ENCODE measurements at places on chromosomes 6 and 20.
A peak's percentile ranks its signal among the peaks of the same experiment; 100 is the strongest.

- DNase-seq: no peak
These were observed 108.5 kb upstream of the NHSL1 start for GRCh38 chr6:138607478-138608433.

GRCh38 chr20:18904624-18905023, 91.0 kb downstream of the SCP2D1 start:
- DNase-seq: peak; percentile 7

DNA sequence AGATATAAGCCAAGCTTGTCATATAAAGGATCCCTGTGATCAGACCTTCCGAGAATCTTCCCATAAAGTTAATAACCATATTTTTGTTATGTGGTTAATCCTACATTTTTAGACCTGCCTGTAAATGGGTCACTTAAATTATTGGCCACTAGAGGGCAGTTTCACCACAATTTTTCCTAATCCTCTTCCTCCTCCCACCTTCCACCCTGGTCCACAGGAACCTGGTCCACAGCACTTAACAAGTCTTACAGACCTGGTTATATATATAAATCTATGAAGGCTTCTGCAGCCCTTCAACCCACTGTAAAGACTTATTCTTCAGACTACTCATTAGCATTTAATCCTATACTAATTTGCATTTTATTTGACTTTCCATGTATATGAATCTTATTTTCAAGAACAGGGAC, 28.3 kb downstream of the MRS2 start:
- DNase-seq: peak; percentile 53

- DNase-seq: no peak
These were observed 44.9 kb downstream of the IRF4 start for GRCh38 chr6:436308-437036.

GRCh38 chr6:141482796-141483597, 649.7 kb upstream of the GJE1 start:
- peak; percentile 10 for DNase-seq

- no peak for DNase-seq
These were observed 196.5 kb upstream of the ZNF217 start for GRCh38 chr20:53789989-53790675.

GRCh38 chr6:136893187-136893586, 28.9 kb upstream of the SLC35D3 start:
- no peak for DNase-seq

DNA sequence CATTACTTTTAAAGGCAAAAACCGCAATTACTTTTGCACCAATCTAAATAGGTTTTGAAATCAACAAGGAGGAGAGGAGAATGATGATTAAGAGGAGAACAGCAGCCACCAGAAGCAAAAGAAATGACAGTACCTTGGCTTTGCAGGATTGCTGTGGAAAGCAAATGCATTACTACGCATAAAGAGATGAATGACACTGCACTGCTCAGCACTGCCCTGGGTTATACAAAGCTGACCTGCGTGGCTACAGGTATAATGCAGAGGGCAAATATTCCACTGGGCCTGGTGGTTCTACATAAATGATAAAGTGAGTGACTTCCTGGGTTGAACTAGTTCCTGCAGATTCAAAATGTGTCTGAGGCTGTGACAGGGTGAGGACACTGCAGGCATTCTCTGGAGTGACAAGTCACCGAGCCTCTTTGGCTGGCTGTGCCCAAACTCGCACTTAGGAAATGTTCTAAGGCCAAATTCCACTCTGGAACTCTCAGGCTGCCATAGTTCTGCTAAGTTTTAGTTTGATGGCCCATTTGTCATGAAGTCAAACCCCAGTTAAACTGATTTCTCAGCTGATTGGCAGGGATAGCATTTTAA, 78.6 kb downstream of the INSM1 start:
- no peak for DNase-seq

DNA sequence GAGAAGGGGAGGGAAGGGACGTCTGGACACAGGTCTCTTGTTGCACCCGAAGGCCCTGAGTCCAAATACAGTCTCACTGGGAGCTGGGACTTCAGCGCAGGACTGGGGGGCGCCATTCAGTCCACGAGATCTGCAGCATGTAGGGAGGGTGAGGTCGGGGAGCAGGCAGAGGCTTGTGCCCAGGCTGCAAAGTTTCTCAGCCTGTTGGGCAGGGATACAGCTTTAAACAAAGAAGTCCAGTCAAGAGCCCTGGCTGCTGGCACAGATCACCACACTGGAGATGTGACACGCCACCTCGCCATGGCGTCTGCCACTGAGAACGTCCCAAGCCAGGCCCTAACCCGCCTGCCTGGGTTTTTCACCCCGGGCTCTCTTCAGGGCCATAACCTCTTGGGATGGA, 256.6 kb downstream of the DLL1 start:
- DNase-seq: no peak

- no peak for DNase-seq
These were observed 49.9 kb upstream of the ADGRF1 start for GRCh38 chr6:47091886-47092668.

- DNase-seq: peak; percentile 13
These were observed 95.5 kb downstream of the NCR2 start for GRCh38 chr6:41430875-41431274.

DNA sequence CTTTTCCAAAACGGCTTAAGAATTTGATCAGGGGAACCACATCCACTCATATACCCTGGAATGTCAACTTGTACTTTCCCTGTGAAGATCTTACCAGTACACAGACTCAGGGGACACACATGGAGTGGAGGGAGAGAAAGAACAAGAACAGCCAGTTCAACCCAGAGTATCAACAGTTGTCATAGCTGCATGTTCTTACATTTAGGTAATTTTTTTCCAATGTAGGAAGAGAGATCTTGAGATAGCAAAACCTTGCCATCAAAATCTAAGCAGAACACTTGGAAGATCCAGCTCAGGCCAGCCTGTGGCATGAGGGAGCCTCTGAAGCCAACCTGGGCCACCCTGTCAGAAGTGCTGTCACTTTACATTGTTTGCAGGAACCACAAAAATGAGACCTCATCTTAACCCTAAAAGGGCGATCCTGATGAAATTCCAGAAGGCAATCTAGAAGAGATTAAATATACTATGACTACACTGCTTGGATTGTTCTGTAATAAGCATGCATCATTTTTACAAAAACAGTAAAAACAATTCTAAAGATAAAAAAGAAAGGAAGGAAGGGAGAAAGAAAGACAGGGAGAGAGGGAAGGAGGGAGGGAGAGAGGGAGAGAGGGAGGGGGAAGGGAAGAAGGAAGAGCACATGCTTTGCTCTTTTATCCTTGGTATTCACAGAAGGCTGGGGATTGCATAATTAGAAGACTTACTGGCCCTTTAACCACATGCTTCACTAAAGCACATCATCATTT, 124.7 kb upstream of the TCF21 start:
- no peak for DNase-seq

DNA sequence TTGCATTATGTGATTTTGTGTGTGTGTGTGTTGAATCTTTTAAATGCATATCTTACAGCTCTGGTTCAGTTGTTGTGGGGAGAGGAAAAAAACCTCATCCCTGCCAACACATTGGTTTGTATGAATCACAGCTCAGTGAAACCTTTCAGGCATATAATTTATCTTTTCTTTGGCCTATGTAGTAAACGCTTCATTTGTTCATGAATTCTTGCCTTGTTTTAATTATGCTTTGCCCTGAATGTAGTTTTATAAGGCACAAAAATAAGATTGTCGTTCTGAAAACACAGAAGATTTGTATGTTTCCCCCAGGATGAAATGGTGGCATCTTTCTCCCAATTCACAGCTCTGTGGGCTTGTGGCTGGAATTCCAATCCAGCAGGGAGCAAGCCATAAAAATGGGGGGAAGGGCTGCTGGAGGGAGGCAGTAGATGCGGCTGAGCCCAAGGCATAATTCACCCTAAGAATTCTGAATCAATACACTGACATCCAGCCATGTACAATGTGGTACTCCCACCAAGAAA, 45.1 kb downstream of the BCAS1 start:
- DNase-seq: no peak

DNA sequence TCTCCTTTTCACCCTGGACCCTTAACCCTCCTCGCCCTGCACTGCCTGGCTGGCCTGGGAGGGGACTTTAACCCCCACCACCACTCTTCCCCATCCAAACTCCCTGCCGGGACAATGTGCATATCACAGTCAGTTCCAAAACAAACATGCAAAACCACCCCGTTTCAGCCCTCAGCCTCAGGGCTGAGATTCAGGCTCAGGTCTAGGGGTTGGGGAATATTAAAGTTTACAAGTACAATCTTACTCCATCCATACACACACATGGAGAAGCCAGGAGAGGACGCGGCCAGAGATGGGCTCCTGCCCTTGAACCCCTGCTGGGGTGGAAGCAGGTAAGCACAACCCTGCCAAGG, 534 bp downstream of the KIAA1755 start:
- DNase-seq: no peak

- no peak for DNase-seq
These were observed 42.3 kb downstream of the MYLK4 start for GRCh38 chr6:2708456-2708855.

DNA sequence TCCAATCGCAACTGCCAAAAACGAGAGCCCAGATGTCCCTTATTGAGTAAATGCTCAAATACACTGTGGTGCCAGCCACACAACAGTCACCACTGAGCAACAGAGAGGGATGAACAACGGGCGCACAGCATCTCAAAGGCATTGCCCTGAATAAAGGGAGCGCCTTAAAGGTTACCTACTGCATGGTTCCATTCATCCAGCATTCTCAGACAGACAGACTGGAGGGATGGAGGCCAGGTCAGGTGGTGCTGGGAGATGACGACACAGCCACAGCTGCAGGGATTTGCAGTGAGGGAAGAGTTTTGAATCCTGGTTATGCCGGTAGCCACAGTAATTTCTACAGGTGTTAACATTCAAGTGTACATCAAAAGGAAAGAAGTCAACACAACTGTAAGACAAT, 615.5 kb upstream of the AGPAT4 start:
- no peak for DNase-seq

DNA sequence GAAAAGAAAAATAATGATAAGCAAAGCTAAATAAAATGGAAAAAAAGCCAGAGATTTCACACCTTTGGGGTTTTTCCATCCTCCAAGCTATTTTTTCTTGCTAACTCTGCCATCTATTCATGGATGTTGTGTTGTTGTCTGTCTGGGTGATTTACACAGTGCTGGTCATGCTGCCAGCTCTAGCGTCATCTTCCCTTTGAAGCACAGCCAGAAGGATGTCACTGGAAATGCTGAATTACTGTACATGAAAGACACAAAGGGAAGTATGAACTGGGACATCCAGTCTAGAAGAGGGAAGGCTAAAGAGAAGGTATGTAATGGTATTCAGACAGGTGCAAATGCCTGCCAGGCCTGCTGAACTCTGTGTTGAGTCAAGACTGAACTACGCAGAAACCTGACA, 241.9 kb upstream of the STXBP5 start:
- no peak for DNase-seq

DNA sequence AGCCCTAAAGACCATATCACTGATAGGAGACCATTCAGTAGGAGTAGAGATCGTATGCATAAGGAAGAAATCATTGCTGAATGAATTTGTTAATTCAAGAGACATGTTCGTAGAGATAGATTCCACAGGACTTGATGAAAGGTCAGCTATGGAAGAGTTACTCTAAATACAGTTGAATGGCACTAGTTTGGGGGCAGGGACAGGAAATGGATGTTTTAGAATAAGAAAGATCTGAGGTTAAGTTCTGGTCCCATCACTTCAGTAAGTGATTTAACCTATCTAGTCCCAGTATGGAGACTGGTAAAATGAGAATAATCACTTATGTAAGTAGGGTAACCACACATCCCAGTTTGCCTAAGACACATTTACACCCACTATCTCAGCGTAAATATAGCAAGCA, 2.9 kb upstream of the BFSP1 start:
- no peak for DNase-seq

GRCh38 chr20:34941226-34941625, 14.4 kb downstream of the GSS start:
- peak; percentile 74 for DNase-seq

GRCh38 chr6:124487623-124488431, 474.4 kb upstream of the RNF217 start:
- no peak for DNase-seq

DNA sequence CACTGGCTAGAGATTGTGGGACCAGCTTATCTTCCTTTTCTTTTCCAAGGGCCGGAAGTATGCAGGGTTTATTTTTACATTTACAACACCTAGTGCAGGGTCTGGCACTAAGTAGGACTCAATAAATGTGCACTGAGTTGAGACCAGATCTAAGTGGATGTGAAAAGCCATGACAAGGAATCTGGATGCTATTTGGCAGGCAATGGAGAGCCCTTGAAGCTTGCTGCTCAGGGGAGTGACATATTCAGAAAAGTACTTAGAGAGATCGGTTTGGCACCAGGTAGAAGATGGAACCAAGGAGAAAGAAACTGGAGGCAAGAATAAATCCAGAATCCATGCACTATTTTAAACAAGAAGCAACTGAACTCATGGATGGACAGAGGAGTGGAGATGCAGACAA, 815.8 kb downstream of the MAFB start:
- no peak for DNase-seq

GRCh38 chr6:108804956-108805355, 43.3 kb upstream of the ARMC2 start:
- no peak for DNase-seq

- DNase-seq: no peak
These were observed 80.6 kb upstream of the PROKR2 start for GRCh38 chr20:5397393-5397792.

- no peak for DNase-seq
These were observed 66.4 kb downstream of the PHF20 start for GRCh38 chr20:35838205-35838604.

DNA sequence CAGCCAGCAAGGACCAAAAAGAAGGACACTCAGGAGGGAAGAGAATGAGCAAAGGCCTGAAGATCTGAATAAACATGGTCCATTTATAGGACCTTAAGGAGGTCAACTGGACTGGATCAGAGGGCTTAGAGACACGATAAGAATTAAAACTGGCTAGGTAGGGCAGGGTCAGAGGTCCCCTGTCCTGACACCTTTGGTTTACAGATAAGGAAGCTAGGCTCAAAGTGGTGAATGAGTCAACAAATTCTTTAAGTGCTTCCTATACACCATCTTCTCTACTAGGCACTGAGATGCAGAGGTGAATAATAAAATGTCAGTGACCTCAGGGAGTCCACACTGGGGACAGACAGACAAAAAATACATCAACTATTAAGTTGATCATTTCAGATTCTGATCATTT, 70.3 kb downstream of the HIVEP2 start:
- DNase-seq: no peak

DNA sequence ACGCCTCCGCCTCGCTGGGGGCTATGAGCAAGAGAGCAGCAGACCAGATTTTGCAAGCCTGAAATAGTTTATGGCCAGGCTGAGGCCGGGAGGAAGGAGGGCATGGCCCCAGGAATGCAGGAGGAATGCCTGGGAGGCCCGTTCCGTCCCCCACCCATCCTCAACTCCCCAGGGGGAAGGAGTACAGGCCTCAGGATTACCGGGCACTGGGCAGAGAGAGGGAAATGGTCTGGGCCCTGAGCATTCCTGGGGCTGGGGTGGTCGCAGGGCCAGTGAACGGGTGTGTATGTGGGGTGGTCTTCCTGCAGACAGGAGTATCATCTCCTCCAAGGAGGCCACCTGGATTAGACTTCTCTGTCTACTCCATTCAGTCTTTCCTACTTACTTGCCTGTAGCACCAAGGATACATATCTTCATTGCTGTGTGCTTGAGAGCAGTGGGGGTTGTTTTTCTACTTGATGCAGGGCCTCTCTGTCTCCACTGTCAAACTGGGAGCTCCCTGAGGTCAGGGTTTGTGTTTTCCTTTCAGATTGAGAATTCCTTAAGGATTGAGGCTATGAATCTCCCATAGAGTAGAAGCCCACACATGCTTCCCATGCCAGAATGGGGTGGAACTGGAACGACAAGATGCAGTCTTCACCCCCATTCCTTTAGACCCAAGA, 81.3 kb downstream of the VEGFA start:
- DNase-seq: no peak

GRCh38 chr6:167053895-167054530, 54.8 kb downstream of the CEP43 start:
- no peak for DNase-seq
